ENCODE measurements at places on chromosomes 1 and 21.

- no peak for DNase-seq
Measured at GRCh38 chr1:154993572-154994268, at the start of gene LENEP. Gene LENEP, plus strand, starts transcription at chr1:154993586. Its CDS starts 22 bp downstream, at chr1:154993608.

DNA sequence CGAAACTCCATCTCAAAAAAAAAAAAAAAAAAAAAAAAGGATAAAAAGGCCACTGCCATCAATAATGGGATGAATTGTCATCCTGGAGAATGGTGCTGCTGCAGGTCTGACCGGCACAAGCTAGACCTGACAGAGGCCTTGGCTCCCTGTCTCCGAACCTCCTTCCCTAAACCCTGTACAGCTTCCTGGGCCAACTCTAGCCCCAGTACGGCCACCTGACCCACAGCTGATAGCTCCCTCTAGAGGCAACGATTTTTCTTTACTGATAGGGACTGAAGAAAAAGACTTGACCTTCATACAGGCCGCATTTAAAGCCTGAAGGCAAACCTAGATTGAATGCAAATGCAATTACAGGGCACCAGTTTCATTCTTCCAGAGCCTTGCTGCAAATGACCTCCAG, 30.7 kb downstream of the NOL9 start:
- no peak for DNase-seq

- DNase-seq: no peak
Measured at GRCh38 chr1:185155600-185156287, 1.0 kb downstream of the TRMT1L start.

- DNase-seq: no peak
Measured at GRCh38 chr1:22344329-22344630, 107.4 kb upstream of the ZBTB40 start.

- no peak for DNase-seq
Measured at GRCh38 chr1:159927849-159928431, 2.6 kb upstream of the TAGLN2 start.

GRCh38 chr1:69913977-69914376, 291.4 kb downstream of the LRRC40 start:
- DNase-seq: peak; percentile 15

GRCh38 chr1:8211883-8212579, 105.9 kb upstream of the SLC45A1 start:
- DNase-seq: no peak
